Anterior cingulate cortex (tissue), 58 donors: ENCODE measurements at places on chromosomes 16 and 17.

DNA sequence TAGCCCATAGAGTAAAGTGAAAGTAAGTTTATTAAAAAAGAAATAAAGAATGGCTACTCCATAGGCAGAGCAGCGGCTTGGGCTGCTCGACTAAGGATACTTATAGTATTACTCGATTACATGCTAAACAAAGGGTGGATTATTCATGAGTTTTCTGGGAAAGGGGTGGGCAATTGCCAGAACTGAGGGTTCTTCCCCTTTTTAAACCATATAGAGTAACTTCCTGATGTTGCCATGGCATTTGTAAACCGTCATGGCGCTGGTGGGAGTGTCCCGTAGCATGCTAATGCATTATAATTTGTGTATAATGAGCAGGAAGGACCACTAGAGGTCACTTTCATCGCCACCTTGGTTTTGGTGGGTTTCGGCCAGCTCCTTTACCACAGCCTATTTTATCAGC lies 13.3 kb upstream of the GAS7 start:
- no peak for DNase-seq

DNA sequence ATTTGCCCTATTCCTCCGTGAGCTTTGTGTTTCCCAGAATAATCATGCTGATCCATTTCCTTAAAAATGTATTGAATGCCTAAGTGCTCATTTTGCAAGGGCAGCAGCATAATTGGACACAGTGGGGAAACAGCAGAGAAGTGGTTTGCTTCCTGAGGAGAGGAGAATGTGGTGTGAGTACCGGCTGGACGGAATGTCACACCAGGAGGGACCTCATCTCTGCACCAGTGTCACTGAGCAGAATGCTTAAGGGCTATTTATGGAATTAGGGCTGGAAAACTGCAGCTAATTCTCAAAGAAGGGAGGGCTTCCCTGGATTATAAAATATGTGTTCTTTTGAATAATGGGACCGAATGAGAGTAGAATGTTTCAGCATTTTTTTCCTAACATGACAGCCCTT lies 1100.6 kb upstream of the RBFOX1 start:
- DNase-seq: no peak

DNA sequence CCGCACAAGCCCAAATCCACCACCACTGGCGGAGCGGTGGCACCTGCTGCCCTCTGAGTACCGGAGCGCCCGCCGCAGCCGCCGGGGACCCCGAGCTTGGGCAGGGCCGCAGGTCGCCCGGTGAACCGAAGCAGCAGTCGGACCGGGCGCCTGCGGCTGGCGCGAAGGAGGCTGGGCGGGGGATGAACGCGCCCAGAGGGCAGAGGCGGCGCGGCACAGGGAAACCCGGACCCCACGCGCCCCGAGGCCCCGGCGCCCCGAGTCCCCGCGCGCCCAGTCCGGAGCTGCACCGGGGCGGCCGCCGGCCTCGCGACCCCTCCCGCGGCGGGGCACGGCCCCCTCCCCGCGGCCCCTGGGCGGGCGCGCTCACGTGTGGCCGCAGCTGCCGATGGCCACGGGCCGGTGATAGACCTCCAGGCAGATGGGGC lies 393 bp downstream of the RNF166 start:
- no peak for DNase-seq

DNA sequence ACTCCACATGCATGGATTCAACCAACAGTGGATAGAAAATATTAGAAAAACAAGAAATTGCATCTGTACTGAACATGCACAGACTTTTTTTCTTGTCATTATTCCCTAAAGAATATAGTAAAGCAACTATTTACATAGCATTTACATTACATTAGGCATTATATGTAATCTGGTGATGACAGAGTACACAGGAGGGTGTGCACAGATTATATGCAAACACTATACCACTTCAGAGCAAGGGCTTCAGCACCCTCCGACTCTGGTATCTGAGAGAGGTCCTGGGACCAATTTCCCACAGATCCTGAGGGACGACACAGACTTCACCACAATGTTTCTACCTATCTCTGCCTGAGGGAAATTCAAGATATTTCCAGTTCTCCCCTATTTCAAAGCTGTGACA lies 25.3 kb upstream of the KCTD5 start:
- DNase-seq: no peak

- no peak for DNase-seq
Observed at GRCh38 chr17:32930512-32930911, 2.6 kb downstream of the TMEM98 start.

GRCh38 chr17:79485991-79486390 lies 124.9 kb downstream of the RBFOX3 start:
- DNase-seq: no peak

DNA sequence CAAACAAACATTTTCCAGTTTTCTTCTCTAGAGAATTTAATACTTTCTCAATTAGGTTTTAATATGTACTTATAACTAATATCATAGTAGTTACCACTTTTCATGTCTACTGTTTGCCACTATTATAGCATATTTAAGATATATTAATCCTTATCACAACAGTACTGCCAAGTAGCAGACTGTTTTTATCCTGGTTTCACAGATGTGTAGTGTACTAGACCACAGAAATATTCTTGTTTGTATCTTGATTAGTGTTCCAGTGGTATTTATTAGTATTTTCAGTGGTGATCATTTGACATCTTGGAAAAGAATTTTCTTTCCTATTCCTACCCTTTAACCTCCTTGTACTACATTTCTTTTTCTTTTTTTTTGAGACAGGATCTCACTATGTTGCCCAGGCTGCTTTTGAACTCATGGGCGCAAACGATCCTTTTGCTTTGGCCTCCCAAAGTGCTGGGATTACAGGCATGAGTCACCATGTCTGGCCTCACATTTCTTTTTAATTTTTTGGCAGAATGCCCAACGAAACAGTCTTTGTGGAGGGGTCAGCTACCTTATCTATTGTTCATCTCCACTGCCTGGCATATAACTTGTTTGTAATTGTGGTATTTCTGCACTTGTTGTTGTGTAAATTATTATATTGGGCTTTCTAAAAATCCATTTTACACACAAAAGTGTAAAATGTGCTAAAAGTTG lies 27.2 kb downstream of the MAP2K4 start:
- DNase-seq: no peak
